ENCODE measurements at places on chromosomes 4 and X.

DNA sequence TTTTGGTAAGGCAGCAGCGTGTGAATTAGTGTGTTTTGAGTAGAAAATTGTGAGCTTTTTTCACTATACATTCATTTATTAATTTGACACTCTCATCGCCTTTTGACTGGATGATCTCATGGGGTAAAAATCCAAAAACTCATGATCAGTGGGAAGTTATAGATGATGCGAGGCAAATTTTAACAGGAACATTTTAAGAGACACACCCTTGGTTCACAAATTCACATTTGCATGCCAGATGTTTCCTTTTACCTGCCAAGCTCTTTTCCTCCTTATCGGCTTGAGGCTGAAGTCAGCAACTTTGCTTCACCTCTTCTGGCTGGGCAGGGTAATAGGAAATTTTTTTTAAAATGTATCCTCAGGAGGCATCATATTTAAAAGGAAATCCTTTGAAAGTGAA lies 318.0 kb upstream of the HS3ST1 start:
- DNase-seq, result no peak
- no peaks in the 10 kb centered on the region for H3K36me3 ChIP-seq
- no peak overlapping the region for H3K4me3 ChIP-seq

GRCh38 chrX:17226736-17227135 lies 148.3 kb upstream of the NHS start:
- H3K27ac ChIP-seq, result no peak overlapping the region
- no peaks in the 10 kb centered on the region for H3K36me3 ChIP-seq
- H3K4me3 ChIP-seq, result no peak overlapping the region
- no peaks in the 10 kb centered on the region for H3K4me1 ChIP-seq

- peaks cover 2% of the 10 kb centered on the region for H3K4me1 ChIP-seq
- H3K4me3 ChIP-seq, result no peak overlapping the region
- DNase-seq, result no peak
- no peaks in the 10 kb centered on the region for H3K27me3 ChIP-seq
Observed at GRCh38 chrX:43349363-43349762, 306.7 kb upstream of the MAOA start.

GRCh38 chr4:44545781-44546180 lies 97.2 kb upstream of the KCTD8 start:
- no peak overlapping the region for H3K4me3 ChIP-seq
- DNase-seq, result no peak
- H3K27ac ChIP-seq, result no peak overlapping the region
- no peaks in the 10 kb centered on the region for H3K4me1 ChIP-seq
- H3K36me3 ChIP-seq, result no peaks in the 10 kb centered on the region

DNA sequence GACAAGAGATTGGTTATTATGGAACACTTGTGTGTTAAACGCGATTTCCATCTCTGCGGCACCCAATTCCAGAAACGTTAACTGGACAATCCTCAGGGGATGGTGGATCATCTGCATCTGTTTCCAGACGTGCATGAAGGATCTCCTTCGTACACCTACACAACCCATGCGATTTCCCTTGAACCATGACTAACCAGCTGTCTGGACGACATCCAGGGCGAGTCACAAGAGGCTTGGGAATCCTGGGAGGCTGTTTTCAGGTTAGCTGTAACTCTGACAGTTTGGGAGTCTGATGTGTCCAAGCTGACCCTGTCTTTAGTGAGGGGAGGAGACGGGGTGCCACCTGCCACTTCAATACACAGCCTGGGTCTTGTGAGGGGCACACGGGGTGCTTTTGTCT lies 84.5 kb downstream of the GATB start:
- no peaks in the 10 kb centered on the region for H3K36me3 ChIP-seq
- DNase-seq, result no peak
- H3K27ac ChIP-seq, result no peak overlapping the region
- no peaks in the 10 kb centered on the region for H3K4me1 ChIP-seq
- no peaks in the 10 kb centered on the region for H3K27me3 ChIP-seq
- H3K4me3 ChIP-seq, result no peak overlapping the region

DNA sequence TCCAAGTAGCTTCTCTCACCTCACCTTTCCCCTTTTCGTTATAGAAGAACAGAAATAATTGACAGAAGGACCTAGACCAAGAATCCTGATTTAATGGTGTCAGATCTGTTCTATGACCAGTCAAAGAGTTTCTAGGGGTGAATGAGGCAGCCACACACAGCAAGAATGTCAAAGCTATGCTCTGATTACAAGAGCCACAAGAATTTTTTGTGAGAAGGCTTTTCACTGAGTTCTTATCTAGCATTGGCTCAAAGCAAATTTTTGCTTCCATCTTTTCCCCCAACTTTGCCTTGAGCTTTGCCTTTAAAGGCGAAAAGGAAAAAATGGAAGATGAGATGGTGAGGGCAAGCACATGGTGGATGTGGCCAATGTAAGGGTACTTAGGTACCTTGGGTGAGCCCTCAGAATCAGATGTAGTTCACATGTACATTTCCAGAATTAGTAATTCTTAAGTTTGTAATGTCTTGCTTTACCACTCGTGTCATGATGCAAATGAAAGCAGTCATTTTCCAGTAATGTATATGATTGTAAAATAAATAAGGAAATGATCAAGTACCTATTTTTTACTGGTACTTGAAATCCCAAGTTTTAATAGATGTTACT lies 23.5 kb downstream of the FMR1 start:
- H3K27ac ChIP-seq, result no peak overlapping the region
- H3K27me3 ChIP-seq, result no peaks in the 10 kb centered on the region
- H3K4me3 ChIP-seq, result no peak overlapping the region
- H3K36me3 ChIP-seq, result peaks cover 24% of the 10 kb centered on the region
- H3K4me1 ChIP-seq, result no peaks in the 10 kb centered on the region
- DNase-seq, result no peak

Measured in tibial artery (tissue), 4 donors.